Ammon's horn (tissue), 1 donor: ENCODE measurements at places on chromosomes 1 and 21.
A peak's percentile ranks its signal among the peaks of the same experiment; 100 is the strongest.

- peak; percentile 61 for DNase-seq
These were observed at the start of gene PTCH2 for GRCh38 chr1:44842862-44843655. TSS of gene PTCH2 (minus strand) at chr1:44843253. CDS start at chr1:44842932, 321 bp downstream.

DNA sequence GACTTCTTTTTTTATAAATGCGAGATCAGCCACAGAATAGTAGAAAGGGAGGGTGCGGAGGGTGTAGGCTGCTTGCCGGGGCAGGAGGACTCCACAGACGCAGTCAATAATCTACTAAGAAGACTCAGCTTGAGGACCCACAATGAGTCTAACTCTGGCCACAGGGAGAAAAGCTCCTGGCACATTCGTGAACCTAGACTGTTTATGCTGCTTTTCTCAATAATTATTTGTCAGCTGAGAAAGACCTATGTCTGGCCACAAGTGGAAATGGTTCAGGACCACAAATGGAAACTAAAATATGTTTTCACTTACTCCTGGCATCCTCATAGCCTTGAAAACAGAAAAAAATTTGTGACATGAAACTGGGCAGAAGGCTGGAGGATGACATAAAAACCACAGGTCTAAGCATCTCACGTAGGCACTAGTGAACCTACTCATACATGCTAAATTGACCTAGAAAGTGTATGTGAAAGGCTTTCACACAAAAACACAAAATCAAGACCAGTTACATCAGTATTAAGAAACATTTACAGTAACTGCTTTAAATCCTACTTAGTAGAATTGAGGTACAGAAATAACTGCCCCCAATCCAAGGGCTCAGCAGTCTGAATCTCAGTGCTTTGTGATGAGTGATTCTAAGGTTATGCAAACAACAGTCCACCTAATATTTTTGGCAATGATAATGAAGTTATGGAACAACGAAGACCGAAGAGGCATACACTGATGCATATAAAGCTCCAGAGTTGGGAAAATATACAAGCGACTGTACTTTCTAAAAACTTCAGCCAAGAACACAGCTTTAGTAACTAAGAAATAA, 159.5 kb downstream of the SLC45A1 start:
- DNase-seq = no peak

GRCh38 chr1:12178511-12178910, 11.7 kb downstream of the TNFRSF1B start:
- DNase-seq = no peak

- no peak for DNase-seq
These were observed 15.7 kb downstream of the COL6A2 start for GRCh38 chr21:46113497-46114176.

- peak; percentile 11 for DNase-seq
These were observed 65.7 kb upstream of the FCGR2A start for GRCh38 chr1:161439280-161440232.

DNA sequence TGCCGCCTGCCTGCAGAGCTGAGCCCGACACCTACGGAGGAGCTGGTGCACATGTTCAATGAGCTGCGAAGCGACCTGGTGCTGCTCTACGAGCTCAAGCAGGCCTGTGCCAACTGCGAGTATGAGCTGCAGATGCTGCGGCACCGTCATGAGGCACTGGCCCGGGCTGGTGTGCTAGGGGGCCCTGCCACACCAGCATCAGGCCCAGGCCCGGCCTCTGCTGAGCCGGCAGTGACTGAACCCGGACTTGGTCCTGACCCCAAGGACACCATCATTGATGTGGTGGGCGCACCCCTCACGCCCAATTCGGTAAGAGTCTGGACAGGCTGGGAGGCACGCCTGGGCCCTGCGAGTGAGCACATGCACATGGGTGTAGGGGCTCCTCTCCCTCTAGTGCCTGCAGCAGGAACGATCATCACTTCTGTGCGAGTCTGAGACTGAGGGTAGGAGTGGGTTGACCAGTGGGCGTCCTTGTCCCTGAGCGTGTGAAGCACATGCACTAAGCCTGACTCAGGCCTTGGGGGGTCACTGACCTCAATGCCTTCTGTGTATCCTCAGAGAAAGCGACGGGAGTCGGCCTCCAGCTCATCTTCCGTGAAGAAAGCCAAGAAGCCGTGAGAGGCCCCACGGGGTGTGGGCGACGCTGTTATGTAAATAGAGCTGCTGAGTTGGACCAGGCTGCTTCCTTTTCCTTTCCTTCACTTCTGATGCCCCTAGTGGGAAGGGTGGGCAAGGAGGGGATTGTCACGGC, 6.9 kb downstream of the DMAP1 start:
- no peak for DNase-seq

- no peak for DNase-seq
These were observed 59.9 kb downstream of the PLXNA2 start for GRCh38 chr1:208183977-208184911.

DNA sequence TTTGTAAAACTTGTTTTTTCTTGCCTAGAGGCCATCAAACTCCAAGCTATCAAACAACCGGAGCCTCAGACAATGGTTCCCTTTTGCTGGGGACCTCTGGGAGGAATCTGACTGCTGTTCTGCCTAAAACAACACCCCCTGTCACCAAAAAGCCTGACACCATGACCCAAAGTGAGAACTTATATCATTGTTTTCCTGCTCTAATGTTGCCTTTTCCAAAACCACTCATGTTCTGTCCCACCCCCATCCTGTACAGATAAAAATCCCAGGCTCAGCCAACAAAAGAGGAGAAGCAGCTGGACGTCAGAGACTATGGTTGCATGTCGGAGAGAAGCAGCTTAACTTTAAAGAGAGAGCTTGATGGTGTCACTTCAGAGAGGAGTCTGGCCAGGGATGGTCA, 327.2 kb upstream of the CXADR start:
- no peak for DNase-seq

DNA sequence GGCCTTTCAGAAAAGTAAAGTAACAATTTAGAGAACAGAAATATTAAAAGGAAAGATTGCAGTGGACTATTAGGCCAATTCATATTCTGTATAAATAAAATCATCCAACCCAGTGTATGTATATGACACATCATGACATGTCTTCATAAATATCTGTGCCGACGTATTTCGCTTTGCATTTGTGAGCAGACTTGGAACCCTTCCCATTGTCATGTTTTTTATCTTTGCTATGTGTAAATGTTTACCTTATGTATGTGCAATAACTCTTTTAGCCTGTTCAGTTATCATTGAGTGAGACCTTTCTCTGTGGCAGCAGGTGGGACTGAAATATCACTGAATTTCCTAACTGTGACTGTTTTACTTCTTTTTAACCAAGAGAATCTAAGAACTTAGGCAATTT, 58.0 kb upstream of the FAM3B start:
- no peak for DNase-seq

- no peak for DNase-seq
These were observed 36.3 kb downstream of the ACTL8 start for GRCh38 chr1:17791480-17791879.

- no peak for DNase-seq
These were observed 519.0 kb downstream of the LTN1 start for GRCh38 chr21:28473530-28474220.

- no peak for DNase-seq
These were observed 57.9 kb downstream of the SLAMF6 start for GRCh38 chr1:160465123-160465522.

- DNase-seq = no peak
These were observed 2.3 kb downstream of the C1orf87 start for GRCh38 chr1:60071296-60071695.

GRCh38 chr1:231836227-231836893, 209.8 kb downstream of the DISC1 start:
- no peak for DNase-seq

DNA sequence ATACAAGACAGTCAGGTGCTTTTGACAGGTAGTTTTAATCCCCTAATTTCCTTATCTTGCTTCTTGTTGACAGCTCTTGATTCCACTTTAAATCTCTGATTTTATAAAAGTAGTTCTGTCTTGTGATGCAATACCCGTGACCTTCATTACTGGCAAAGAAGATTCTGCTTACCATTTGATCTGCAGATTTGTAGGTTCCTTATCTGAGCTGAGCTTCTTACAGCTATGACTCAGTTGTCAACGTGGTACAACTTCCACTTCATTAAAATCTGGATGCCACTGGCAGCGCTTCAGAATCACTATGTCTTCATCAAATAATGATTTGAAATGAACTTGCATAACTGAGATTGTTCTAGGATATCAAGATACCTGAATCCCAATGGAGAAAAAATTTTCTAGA, 543.6 kb upstream of the B3GALT2 start:
- DNase-seq = no peak

- DNase-seq = no peak
These were observed 28.7 kb upstream of the CDC14A start for GRCh38 chr1:100323419-100324106.

DNA sequence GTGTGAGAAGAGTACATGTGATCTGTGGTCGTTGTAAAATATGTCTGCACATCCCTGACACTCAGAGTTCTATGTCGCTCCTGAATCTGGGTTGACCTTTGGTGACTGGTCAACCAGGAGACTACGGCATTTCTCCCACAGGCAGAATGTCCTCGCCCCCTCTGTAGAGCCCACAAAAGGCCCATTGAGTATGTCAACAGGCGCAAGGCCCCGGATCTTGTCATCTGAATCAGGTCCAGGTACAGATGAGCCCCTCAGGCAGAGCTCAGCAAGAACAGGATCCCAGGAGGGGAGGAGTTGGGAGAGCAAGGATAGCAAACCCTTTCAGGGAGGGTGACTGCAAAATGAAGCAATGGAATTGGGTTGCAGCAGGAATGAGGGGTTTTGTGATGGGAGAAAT, 126.5 kb downstream of the MATN1 start:
- no peak for DNase-seq

DNA sequence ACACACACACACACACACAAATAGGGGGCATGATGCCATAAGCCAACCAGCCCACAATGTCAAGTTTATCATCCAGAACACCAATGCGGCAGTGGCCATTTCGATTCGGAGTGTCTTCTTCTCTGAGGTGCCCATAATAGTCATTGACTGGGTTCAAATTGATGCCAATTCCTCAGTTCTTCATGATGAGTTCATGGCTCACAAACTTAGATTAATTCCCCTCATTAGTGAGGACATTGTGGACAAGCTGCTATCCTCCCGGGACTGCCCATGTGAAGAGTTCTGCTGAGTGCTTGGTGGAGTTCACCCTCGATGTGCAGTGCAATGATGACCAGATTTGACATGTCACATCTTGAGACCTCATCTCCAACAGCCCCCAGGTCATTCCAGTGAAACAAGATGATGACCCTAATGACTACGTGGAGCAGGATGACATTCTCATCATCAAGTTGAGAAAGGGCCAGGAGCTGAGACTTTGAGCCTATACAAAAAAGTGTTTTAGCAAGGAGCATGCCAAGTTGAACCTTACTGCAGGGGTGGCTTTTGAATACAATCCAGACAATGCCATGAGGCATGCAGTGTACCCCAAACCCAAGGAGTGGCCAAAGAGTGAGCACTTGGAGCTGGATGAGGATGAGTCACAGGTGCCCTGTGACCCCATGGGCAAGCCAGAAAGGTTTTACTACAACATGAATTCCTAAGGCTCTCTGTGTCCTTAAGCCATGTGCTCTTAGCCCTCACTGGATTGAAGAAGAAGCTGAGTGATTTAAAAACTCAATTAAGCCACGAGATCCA, 211.6 kb upstream of the SAMSN1 start:
- no peak for DNase-seq

- DNase-seq = no peak
These were observed 227.1 kb downstream of the KCTD3 start for GRCh38 chr1:215794156-215794555.

DNA sequence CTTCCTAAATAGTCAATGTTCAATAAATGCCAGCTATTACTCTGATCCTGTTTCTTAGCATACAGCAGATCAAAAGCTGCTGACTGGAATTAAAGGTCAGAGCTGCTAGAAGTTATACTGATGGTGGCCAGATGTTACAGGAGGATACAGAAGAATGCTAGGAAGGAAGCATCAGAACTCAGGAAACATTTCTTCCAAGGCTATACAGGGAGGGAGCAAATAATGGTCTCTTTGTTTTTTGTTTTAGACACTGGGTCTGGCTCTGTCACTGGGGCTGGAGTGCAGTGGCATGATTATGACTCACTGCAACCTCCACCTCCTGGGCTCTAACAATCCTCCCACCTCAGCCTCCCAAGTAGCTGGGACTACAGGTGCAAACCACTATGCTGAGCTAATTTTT, 175.5 kb downstream of the RGS7 start:
- DNase-seq = no peak

- no peak for DNase-seq
These were observed 353.7 kb upstream of the ESRRG start for GRCh38 chr1:217076902-217077301.

GRCh38 chr1:192401825-192402224, 85.0 kb downstream of the RGS21 start:
- DNase-seq = no peak

DNA sequence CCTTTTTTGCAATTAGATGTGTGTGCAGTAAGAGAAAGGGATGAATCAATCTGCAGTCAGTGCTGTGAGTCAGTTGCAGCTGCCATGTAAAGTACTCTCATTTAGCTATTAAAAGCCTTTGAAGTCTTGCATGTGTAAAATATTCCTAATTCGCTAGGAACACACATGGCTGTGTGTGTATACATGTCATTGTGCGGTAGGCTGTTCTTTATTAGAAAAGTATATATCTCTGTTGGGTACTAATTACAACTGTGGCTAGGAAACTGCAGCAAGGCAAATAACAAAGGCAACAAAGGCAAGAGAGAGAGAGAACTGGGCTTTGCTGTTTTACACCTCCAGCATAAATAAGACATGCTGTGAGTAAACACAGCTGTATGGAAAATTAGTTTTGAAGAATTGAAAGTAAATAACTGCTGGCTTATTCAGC, 41.7 kb downstream of the EPB41 start:
- DNase-seq = peak; percentile 21

- peak; percentile 59 for DNase-seq
These were observed 64.6 kb downstream of the SIK1 start for GRCh38 chr21:43362321-43362791.

DNA sequence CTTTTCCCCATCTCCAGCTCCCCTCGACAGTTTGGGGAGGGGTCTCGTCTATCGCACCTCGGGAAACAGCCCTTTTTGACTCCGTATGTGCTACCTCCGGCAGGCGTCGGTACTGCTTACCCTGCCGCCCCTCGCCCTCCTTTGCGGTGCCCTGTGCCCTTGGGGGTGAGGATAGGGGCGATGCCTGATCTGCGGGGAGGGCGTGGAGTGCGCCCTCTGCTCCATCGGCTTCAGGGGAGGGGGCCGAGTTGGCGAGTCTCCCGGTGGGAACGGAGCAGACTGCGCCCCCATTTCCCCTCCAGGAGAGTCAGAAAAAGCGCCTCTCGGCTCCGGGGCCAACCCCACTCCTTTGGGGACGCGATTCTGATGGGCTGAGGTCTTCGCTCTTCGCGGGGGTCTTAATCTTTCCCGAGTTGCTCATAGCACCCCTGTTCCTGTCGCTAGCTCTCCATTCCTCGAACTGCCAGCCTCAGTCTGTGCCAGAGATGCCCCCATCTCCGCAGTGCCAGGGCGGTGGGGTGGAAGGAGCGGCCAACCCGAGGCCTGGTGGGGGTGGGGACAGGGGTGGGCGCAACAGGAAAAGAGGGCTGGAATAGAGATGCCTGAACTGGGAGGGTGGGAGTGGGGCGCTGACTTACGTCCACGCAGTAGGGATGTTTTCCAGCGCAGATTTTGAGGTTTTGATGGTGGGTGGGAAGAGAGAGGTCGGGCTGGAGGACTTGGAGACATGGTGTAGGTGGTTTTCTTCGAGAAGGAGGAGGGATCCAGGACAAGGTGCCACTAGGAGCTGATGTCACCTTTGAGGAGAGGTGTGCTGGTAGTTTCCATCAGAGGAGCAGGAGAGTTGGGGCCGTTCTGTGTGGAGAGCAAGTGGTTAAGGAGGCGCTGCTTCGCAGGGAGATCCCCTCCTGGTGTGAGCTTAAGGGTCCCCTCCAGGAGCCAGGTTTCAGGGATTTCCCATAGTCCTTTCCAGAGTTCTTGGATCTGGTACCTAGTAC, 674 bp downstream of the PPFIA4 start:
- DNase-seq = no peak
